ENCODE measurements at places on chromosomes 1 and 21. TPM values are rescaled to one million over a fixed set of nuclear protein-coding genes. Genes with fewer than 3 reads are reported as not detected.

DNA sequence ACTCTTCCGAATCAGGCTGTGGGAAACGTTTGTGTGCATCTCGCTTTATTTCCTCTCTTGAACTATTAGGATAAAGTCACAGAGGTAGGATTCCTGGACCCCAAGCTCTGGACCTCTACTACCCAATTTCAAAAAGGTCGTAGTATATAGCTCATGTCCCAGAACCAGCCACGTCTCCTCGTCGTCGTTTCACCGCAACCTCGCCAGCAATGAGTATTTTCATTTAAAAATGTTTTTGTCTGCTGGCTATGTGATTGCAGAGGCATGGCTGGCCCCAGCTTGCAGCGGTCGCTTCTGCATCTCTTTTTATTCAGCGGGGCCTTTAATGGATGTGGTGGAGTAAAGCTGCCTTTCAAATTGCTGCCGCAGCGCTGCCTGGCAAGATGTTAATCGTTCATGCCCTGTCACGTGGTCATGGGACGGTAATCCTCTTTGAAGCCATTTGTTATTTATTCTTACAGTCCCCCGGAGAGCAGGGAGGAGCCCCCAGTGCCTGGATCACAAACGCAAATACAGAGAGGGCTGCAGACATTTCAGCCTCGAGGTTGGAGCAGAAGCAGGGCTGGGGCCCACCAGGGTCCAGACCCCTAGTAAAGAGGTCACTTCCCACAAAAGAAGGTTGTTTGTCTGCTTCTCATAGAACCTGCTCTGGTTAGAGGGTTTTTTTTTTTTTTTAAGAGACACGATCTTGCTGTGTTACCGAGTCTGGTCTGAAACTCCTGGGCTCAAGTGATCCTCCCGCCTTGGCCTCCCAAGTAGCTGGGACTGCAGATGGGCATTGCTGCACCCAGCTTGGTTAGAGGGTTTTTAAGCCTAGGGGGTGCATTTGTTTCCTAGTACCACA, 11.6 kb upstream of the NPHP4 start:
- peak; percentile 9 for DNase-seq

- no peak for DNase-seq
Observed at GRCh38 chr1:28122183-28122582, 33.8 kb upstream of the EYA3 start.

GRCh38 chr1:30801771-30802198, 44.2 kb upstream of the LAPTM5 start:
- peak; percentile 87 for DNase-seq

GRCh38 chr1:88774151-88774556, 90.1 kb downstream of the PKN2 start:
- no peak for DNase-seq

DNA sequence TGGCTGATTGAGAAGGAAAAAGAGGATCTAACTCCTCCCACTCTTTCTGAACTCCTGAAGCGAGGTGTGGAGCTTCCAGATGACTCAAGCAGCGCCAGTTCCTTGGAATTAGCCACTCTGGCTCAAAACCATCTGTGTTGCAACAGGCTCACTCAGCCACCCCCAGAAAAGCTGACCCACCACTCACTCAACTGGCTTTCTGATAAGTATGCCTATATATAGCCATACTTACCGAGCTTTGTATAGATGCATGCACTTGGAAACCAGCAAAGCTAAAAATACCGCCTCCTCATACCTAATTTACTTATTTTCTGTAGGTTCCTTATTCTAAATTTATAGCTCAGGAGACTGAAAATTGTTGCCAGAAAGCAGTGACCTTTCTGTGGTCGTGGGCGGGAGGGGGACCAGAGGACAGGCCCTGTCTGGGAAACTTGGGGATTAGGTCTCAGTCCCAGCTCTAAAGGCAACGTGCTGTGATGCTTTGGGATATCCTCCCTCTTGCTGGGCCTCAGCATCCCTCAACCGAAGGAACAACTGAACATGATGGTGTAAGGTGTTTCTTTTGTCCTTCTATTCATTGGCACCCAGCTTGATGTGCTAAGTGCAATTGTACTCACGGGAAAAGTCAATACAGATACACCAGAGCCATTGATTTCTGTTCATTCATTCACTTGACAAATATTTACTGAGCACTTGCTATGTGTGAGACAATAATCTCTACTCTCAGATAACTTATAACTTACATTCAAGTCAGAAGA, 65.7 kb downstream of the NENF start:
- no peak for DNase-seq

DNA sequence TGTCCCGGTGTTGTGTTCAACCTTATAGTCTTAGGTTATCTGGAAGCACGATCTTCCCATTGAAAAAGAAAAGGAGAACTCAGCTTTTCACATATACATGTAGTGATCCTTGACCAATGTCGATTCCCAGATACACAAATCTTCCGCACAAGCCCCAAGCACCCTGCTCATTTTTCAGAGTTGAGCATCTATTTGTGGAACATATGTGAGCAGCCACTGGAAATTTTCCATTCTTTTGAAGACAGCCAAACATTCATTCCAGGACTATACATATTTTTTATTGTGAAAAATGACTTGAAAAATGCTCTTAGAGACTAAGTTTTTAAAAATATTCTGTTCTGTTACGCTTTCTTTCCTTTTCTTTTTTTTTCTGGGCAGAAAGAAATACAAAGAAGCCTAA, 371.9 kb downstream of the RGS7 start:
- no peak for DNase-seq

DNA sequence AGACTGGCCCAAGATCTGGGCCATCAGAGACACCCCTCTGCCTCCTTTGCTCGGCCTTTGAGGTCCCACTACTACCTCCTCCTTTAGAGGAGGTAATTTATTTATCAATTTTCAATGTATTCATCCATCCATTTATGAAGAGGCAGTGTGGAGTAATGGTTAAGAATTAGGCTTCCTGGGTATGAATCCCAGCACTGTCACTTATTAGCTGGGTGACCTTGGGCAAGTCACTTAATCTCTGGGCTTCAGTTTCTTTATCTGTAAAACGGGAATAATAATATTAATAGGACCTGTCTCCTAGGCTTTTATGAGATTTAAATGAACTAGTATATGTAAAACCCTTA, 1.7 kb downstream of the NR0B2 start:
- no peak for DNase-seq

DNA sequence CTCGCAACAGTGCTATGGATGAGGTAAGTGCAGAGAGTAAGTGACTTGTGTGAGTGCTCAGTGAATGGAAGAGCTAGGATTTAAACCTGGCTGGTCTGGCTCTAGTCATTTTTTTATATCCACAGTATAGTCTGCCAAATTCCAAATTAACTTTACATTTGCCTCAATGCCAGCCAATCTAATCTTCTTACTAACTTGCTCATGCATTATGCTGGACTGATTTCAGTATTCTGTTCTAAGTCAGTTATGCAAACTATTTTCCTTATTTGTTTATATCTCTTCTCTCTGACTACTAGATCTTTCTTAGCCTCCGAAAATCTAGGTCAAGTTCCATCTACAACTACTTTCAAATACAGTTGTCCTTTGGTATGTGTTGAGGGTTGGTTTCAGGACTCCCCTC, 133.3 kb downstream of the XPR1 start:
- DNase-seq = no peak

DNA sequence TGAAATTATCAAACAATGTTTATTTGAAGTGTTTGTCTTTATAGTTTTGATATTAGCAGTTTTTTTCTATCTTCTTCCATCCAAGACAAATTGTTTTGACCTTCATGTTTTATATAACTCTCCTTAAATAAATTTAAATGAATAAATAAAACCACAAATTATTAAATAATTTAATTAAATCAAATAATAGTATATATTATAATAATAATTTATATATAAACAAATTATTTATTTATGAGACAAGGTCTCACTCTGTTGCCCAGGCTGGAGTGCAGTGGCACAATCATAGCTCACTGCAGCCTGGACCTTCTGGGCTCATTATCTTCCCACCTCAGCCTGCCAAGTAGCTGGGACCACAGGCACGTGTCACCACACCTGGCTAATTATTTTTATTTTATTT, 12.4 kb upstream of the PWP2 start:
- no peak for DNase-seq

- no peak for DNase-seq
Observed at GRCh38 chr1:244050835-244051444, at the start of gene ZBTB18. ZBTB18 (plus strand) TSS chr1:244051283; CDS start chr1:244051432, 149 bp downstream.

DNA sequence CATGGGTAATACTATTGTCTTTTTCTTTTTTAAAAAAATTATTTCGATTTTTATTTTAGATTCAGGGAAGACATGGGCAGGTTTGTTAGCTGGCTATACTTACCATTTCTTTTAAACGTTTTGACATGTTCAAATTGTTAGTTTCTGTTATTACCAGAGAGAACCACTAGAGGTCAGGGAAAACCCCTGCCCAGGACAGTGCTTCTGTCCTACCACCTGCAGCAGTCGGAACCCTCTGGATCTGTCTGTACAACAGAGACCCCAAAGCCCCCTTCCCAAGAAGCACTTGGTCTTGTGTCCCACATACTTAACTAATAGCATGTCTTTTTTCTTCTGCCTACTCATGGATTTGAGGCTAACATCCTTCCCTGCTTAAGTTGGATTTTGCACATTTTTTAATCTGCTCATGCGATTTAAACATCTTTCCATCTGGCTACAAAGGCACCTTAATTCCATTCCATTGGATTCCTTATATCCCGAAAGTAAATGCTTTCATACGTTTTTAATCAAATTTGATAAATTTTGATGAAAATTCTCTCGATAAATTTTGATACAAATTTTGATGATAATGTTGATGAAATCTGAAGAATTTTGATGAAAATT, 10.0 kb upstream of the C1orf115 start:
- DNase-seq = no peak

- no peak for DNase-seq
Observed at GRCh38 chr1:172117800-172118199, 276.5 kb downstream of the DNM3 start.

GRCh38 chr21:29443411-29444010, 144.8 kb downstream of the BACH1 start:
- no peak for DNase-seq

- DNase-seq = no peak
Observed at GRCh38 chr1:242016479-242016878, 17.6 kb upstream of the MAP1LC3C start.

- no peak for DNase-seq
Observed at GRCh38 chr1:33465316-33465715, 7.1 kb upstream of the ZSCAN20 start.

GRCh38 chr1:114164840-114165543, 11.3 kb upstream of the SYT6 start:
- DNase-seq = no peak

GRCh38 chr21:35046880-35047229, 2.2 kb downstream of the RUNX1 start:
- no peak for DNase-seq

- DNase-seq = no peak
Observed at GRCh38 chr1:171798765-171799164, 17.3 kb downstream of the METTL13 start.

- DNase-seq = peak; percentile 91
Observed at GRCh38 chr1:211698161-211699026, 23.0 kb upstream of the NEK2 start.

DNA sequence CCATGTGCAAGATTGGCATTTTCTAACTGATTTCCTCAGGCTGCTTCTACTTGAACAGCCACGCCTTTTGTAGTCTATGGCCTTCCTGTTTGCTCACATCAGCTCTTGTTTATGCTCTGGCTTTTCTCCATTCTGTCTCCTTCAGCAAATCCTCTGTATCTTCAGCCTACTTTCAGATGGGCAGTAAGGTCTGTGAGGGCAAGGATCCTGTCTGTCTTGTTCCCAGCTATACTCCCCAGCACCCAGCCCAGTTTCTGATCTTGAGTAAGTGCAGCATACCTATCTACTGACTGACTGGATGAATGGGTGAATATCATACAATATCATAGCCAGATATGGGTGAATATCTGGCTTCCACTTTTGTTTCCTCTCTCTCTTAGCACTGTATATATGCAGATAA, 438.1 kb downstream of the LMO4 start:
- DNase-seq = no peak

DNA sequence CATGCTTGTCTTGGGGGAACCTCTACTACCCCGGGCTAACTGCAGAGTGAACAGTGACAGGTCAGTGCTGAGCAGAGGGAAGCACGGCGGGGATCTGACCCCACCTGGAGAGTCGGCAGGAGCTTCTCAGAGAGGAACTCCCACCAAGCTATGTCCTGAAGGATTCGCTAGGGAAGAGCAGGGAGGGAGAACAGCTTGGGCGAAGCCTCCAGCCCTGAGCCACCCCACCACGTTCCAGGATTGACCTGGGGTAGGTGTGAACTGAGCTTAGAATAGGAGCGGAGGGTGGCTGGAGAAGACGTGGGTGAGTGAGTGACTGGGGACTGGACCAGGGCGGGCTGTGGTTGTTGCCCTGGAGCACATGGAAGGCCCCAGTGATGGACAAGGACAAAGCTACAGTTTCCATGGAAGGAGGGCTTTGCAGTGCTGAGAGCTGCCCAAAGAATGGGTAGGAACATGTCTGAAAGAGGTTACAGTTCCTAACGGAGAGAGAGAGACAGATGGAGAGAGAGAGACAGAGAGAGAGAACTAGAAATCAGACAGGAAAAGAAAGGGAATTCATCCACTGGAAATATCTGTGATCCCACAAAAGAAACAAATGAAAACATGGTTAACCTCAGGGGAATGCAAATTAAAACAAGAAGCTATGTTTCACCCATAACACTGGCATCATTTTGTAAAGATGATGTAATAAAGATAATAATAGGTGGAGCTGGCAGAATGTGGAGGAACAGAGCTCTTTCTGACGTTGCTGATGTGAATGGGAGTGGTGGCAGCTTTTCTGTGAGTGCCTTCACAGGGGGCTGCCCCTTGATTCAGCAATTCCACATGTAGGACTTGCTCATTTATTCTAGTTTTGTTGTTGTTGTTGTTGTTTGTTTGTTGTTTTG, 17.2 kb downstream of the BSND start:
- DNase-seq = no peak

GRCh38 chr1:54342288-54342687, 63.9 kb downstream of the SSBP3 start:
- DNase-seq = no peak

Gene IFNAR1
- total RNA-seq = 64.5 TPM

Gene SLC5A9
- 8.2 TPM for total RNA-seq

Gene OSCP1
- total RNA-seq = 17.1 TPM

Gene GRHL3
- 0.80 TPM for total RNA-seq

Gene LRRC3
- 4.0 TPM for total RNA-seq

Gene TNFSF4
- 1.5 TPM for total RNA-seq

Gene GJC2
- total RNA-seq = 6.0 TPM

Gene LMOD1
- 24.2 TPM for total RNA-seq

Gene BARHL2
- not detected for total RNA-seq
